ENCODE measurements at places on chromosomes 7 and 10.
A peak's percentile ranks its signal among the peaks of the same experiment; 100 is the strongest.

GRCh38 chr7:101308245-101309085 lies 13.1 kb downstream of the IFT22 start:
- DNase-seq: peak; percentile 24

DNA sequence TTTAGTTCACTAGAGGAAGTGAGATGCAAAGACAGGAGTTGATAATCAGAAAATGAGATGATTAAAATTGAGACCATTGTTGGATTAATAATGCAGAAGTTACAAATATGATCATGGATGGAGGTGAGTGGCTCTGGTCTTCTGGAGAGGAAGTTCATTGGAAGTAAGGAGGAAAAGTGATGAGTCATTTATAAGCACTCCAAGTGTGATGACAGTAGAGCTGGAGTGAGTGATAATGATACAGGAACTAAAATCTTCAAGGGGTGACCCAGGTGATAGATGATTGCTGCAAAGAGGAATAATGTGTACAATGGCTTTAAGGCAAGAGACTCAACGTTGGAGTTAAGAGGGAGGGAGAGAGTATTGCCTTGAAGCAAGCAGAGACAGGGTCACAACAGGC lies 20.7 kb downstream of the ZNF32 start:
- DNase-seq: no peak

- DNase-seq: no peak
Observed at GRCh38 chr7:112357136-112357535, 93.1 kb upstream of the IFRD1 start.

DNA sequence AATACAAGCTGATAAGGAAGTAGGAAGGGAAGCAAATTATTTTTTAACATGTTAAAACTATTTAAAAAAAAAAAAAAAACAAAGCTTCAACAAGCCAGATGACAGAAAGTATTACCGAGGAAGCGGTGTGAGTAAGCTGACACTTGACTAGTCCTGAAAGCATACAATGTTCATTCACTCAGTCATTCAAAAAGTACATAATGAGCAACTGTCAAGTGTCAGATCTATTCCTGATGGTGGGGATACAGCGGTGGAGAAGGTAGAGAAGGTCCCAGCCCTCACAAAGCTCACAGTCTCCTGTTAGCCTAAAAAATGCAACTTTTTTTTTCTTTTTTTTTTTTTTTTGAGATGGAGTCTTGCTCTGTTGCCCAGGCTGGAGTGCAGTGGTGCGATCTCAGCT lies 40.0 kb downstream of the RAPGEF5 start:
- no peak for DNase-seq

GRCh38 chr7:13908667-13909397 lies 80.6 kb downstream of the ETV1 start:
- no peak for DNase-seq

GRCh38 chr7:138478499-138478908 lies 18.4 kb downstream of the TRIM24 start:
- DNase-seq: no peak

- DNase-seq: no peak
Observed at GRCh38 chr7:72183835-72184234, 228.3 kb downstream of the CALN1 start.

All from T-helper 2 cell (primary cell).